ENCODE measurements at places on chromosomes 2 and 18.

DNA sequence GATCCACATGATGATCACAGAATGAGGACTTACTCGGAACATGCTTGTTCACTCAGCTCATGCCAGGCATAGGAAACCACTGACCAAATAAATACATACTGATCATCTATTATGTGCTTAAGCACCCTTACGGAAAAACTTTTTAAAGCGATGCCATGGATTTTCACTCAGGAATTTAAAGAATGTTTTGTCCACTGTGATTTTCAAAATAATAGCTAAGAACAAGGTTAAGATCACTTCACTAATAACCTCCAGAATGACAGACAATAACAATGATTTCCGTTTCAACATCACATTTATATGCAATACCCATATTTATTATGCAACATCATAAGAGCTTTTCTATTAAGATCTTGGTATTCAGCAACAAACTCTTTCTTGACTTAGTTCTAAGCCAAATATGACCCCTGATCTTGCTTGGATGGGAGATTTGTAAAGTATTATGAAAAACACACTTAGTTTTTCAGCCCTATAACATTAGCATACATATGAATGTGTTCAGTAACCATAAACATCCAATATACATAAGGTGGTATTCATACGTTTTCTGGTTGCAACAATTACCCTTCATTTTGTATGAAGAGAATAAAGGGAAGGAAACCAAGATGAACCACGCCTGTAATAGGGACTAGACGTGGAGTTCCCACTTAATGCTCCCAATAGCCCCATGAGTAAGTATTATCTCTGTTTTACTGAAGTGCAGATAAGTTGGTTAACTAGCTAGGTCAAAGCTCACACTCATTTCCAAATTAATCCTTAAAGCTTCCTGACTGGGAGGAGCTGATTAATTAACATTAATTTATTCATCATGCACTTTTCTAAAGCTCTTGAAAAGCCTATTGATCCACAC is 1.9 kb downstream of the CD302 start:
- no peak for DNase-seq

DNA sequence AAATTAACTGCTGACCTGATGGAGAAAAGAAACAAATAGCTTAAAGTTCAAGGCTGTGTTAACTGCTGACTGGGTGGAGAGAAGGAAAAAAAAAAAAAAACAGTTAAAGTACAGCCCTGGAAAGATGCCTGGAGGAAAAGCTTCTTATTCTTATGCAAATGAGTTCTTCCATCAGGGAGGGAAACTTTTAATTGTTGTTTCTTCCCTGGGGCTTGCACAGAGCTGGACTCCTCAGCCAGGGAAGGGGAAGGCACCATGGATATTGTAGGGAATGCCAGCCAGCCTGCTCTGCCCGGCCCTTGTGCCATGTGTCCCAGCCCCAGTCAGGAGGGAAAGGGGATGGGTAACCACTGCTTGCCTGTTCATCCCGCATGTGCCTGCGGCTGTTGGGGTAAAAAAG is 833.1 kb upstream of the CRIM1 start:
- DNase-seq = no peak

DNA sequence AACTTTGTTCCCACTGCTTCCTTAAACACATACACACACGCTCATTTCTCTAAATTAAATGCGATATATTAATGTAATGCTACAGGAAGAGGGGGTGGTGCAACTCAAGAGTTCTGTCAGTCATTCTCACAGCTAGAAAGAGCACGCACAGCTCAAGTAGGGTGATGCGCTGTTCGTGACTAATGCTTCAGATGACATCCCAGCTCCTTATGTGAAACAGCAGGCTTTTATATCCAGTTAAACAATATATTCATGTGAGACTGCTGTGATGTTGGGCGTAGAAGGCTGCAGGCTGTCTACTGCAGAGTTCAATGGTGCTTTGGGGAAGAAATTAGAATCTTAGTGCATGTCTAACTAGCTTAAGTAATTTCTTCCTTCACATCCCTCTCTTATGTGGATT is 912.6 kb upstream of the FSHR start:
- DNase-seq = no peak

DNA sequence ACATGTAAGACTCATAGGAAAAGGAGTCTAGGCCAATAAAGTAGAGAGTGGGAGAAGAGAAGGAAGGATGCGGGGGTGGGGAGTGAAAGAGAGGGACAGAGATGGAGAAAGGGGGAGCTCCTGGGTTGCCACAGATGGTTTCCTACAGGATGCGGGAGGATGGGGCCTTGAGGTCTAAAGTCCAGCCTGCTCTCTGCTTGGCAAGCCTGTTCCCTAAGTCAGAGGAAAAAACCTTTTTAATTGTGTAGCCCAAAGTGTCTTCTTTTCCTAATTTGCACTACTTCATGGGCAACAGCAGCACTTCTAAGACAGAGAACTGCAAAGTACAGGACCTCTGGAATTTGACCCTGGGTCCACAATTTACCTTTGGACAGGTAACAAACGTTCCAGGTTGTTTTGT is 1.4 kb upstream of the FAM110C start:
- DNase-seq = no peak

DNA sequence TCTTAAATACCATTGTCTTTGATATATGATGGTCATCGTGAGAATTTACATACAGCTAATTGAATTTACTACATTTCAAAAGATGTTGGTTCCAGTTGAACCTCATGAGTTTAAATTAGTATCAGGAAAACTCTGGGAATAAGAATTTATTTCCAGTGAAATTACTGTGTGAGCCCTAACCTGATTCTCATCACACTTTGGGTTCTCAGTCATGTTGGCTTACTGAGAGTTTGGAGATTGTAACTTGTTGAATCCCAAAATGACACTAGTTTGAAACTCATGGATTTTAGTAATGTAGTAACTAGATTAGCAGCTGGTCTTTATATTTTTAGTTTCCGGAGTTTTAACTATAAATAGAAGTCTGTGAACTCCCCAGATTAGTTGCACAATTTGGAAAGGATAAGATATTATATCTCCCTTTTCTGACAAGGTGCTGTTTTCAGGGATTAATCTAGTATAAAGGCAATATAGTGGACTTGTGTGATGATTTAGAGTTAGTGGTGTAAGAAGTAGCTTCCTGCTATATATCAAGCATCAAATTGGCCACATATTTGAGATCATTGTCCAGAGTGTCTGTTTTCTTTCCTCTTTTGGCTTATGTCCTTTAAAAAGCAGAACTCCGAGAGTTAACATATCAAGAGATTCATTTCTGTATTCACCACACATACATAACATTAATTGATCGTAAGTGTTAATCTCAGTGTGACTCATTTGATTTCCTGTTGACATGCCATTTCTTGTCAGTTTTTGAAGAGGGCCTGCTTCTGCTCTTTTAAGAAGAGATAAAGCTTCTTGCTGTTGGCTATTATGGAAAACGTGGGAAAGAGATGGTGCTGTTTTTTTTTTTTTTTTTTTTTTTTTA is 15.7 kb downstream of the NDUFV2 start:
- DNase-seq = no peak

- no peak for DNase-seq
These were observed 51.0 kb downstream of the FARSB start for GRCh38 chr2:222604749-222605515.

GRCh38 chr2:75560022-75560767 is 544 bp downstream of the EVA1A start:
- no peak for DNase-seq

- no peak for DNase-seq
These were observed 34.5 kb downstream of the TAF1B start for GRCh38 chr2:9877726-9878125.

DNA sequence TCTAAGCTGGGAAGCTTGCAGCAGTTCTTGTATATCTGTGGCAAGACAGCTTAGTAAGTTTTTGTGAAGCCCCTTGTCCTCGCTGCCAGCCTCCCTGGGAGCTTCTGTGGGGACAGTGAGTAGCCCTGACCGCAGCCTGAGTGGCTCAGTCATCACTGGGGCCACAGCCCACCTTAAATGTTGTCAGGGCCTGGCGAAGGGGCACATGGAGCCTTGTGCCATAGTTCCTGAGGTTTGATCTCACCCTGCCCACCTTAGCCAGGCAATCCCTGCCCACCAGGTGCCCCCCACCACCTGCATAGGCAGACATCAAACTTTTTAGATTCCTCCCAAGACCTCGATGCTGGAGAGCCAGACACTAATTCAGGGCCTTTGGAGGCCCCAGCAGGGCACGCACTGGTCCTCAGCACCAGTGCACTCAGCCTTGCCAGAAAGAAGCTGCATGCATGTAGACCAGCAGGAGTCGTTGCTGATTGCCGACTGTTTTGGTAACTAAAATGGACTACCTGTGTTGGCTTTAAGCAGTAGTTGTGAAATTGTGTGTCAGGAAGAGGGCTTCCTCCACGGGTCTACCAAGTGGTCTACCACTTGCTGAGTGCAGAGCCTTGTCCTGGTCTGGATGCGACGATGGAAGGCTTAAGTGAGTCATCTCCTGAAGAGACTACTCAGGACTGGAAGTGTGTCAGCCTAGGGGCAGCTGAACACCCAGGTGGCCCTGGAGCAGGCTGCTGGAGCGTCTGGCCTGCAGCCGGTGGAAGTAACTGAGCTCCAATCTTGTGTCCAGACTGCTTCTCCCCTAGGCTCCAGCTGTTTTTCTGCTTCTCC is 233.1 kb downstream of the SEPTIN10 start:
- DNase-seq = no peak

DNA sequence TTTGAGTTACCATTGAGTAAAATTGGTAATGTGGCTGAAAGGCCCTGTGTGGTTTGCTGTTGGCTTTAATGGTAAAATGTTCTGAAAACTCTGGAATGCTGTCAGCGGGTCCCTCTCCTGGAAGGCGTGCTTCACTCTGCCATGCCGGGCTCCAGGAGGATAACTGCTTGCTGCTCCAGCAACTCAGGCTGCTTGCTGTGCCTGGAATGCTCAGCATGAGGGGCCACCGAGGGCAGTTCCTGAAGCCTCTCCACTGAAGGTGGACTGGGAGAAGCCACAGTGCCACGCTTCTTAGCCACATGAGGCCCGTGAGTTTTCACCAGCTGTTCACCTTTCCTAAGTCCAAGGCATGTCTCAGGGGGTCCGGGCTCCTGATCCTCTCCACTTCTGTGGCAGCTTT is 90.4 kb upstream of the FAM110C start:
- DNase-seq = no peak

- no peak for DNase-seq
These were observed 47.1 kb downstream of the HS1BP3 start for GRCh38 chr2:20603791-20604190.

GRCh38 chr2:37738266-37738885 is 66.9 kb upstream of the CDC42EP3 start:
- DNase-seq = no peak

DNA sequence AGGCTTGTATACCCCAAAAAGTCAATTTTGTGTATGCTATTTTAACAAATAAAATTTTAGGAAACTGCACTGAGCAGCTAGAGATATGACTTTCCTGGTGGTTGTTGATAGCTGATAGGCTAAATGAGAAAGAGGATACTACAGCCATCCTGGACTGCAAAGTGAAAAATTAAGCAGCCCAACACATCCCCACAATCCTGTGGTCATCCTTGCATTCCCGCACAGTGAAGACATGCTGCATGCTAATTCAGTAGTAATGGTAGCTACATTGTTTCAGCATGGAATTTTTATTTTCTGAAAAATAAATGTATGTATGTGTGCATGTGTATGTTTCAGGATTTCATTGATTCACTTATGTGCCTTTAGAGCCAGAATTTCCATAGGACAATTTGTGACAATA is 124.2 kb upstream of the CCDC68 start:
- DNase-seq = no peak

DNA sequence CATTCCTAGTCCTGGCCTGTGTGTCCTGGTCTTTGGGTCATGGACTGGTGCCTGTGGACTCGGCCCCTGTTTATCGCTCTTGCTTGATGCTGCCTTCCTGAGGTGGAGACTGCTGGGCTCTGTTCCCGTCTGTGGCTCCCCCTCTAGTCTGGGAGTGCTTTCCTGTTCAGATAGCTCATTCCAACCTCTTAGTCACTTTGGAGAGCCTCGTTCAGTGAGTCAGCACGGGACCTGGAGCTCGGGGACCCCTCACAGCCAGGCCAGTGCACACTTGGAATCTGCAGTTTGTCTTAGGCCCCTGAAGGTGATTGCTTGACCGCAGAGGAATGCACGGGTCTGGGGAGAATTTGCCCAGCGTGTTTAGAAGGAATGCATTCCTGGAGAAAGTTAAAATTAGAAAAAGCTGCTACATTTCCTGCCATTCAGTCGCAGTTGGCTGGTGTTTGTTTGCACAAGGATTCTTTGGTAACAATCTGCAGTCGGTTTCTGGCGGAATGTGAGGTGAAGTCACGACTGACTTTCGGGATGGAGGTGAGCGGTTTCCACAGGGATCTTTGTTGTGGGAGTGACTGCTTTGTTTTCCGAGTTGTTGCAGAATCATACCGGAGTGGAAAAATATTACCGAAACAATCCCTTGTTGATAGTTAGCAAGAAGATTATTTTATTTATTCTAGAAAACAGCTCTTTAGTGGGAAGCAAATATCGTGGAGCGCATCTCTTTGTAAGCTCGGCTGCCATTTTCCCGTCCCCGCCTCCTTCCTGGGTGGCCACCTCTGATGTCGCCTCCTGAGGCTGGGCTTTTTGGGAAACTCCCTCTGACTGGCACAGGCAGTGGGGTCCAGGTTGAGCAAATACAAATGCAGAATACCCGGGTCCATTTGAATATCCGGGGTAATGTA is 29.6 kb downstream of the SH3BP4 start:
- DNase-seq = no peak

- no peak for DNase-seq
These were observed 720.8 kb upstream of the REG3G start for GRCh38 chr2:78304678-78305077.

All from stimulated activated CD8-positive, alpha-beta memory T cell treated with anti-CD3 and anti-CD28 coated beads, Interleukin-15, amount 100 ng/mL, for 4 hours (primary cell).